ENCODE measurements at places on chromosomes 2 and 18.

DNA sequence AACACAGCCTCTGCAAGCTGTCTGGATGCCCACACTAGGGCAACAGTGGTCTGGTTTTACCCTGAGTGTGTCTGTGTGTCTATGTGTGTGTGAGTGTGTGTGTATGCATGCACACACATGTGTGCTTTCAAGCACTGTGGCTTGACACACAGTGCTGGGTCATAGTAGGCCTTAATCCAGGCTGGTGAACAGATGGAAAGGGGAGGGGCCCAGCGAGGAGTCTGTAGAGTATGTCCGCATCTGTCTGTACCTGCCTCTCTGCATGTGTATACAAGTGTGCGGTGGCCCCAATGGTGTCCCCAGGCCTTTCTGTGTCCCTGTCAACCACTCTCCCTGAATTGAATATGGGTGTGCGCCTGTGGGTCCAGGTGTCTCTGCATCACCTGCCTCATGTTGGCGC is 9.3 kb upstream of the KCNIP3 start:
- no peak for DNase-seq

DNA sequence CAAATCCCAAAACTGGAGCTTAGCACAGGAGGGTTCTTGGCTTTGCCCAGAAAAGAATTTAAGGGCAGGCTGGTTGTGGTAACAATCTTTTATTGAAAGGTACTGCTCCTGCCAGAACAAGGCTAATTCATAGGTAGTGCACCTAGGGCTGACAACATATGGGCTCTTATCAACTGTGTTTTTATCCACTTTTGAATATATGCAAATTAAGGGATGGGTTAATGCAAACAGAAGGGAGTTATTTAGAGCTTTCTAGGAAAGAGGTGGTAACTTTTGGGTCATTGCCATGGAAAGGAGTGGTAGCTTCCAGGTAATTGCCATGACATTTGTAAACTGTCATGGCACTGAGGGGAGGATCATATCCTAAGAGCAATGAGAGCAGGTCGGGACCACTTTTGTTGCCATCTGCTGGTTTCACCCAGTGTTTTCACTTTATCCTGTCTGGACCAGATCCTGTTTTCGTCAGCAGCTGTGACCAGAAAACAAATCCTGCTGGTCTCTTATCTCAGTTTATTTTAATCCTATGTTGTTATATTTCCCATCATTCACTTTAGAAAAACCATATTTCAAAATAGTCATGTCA is 981 bp downstream of the C2orf66 start:
- no peak for DNase-seq

DNA sequence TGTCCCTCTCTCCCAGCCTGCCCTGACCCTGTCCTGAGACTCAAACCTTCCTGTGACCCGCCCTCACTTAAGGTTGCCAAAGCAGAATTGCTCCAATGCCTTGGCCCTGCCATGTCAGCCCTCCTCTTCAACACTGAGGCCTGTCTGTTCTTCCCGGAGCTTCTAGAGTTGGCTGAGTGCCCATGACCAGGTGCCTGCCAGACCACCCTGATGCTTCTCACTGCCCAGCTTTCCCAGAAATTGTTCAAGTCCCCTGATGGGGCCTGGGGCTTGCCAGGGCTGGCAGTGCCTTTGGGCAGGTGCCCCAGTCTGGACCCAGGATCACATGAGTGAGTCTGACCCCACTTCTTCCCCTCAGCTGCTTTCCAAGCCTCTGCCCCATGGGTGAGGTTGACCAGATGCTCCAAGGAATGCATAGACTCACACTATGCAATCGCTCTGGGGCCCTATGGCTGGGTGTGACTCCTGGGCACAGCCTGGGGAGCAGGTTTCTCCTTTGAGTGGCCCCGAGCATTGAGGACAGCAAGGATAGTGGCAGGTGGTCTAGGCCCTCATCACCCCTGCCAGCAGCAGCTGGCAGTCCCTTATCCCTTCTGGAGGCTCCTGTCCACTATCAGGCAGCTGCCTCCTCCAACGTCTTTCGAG is 3.1 kb upstream of the INPP5D start:
- DNase-seq, result no peak

DNA sequence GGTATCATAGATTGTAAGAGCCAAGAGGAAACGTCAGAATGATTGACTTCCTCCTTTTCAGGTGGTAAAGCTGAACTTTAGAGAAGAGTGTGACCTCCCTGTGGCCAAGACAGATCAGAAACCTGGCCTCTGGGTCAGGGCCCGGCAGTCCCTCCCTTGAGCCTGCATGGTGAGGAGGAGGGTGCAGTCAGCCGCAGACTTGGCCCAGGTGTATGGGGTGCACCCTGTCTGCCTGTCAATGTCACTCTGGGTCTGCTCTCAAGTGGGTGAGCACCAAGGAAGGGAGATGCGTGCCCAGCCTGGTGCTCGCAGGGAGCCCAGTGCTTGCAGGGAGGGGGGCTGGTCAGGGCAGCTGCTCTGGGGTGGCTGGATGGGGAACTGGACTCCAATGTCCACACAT is 134.4 kb upstream of the SNTG2 start:
- DNase-seq, result no peak

DNA sequence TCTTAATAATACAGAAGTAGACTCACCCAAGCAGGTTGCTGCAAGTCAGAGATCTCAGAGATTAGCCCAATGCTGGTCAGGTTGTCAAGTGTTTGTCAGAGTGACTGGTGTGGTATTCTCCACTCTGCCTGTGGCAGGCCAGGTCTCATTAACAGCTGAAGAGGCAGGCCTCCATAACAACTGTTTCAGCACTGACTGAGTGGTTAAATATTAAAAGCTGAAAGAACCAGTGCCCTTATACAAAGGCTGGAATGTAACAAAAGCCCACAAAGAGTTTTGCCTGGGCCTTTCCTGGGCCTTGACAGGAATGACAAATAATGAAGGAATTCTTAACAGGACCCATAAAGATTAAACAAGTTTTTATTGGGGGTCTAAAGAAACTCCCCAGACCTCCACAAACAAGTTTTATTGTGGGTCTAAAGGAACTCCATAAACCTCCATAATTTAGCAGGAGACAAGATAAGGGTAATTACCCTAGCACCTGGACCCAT is 26.8 kb downstream of the SULT1C2 start:
- DNase-seq, result no peak

DNA sequence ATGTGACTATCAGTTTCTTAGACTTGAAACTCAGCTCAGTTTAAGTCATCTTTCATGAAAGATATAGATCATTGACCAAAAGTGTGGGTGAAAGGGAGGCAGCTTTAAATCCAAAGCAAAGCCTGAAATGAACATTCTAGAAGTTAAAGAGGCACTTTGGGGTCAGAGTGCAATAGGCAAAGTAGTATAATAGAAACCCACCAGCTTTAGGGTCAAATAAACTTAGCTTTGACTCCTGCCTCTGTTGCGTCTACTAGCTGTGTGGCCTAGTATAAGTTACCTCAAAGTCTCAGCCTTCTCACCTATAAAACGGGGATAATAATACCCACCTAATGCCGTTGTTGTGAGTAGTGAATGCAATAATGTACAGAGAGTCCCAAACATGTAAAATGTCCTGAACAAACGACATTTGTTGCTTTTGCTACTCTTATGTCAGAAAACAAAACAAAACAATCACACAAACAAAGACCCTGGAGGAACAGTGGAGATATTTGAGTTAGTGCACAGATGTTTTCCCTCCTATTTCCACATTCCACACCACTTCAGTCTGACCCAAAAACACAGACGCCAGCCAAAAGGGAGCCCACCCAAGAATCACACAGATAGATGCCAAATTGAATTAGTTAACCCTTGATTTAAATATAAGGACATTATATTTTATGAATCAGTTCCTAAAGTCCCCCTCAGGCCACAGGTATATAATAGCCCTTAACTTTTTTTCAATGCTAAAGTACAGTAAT is 657.0 kb downstream of the ARHGAP15 start:
- DNase-seq, result no peak

GRCh38 chr2:85112906-85113625 is 20.1 kb upstream of the TCF7L1 start:
- no peak for DNase-seq

DNA sequence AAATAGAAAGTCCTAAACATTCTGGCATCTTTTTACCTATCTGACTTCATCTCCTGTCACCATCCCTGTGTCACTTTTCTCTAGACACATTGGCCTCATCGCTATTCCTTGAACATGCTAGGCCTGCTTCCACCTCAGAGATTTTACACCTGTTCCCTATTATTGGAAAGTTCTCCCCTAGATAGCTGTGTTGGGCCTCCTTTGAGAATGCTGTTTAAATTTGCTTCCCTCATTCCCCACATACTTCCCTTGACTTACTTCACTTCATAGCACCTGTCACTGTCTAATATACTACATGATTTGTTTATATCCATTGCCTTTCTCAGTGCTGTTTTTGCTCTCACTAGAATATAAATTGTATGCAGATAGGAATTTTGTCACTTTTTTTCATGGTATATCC is 317.0 kb upstream of the GCFC2 start:
- no peak for DNase-seq

DNA sequence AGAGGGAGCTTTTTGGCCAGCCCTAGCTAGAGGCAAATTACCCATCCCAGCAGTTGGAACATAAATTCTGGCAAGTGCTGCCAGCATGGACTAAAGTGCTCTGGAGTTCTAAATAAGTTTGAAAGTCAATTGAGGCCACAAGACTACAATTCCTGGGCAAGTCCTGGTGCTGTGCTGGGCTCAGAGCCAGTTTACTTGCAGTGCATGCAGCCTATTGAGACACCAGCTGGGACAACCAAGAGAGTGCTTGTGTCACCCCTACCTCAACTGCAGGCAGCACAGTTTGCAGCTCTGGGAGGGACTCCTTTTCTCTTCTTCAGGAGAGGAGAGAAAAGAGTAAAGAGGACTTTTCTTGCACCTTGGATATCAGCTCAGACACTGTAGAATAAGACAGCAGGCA is 277.2 kb upstream of the TMEFF2 start:
- no peak for DNase-seq

All from BE2C (cell line).